ENCODE measurements at places on chromosomes 7 and 10. TPM values are rescaled to one million over a fixed set of nuclear protein-coding genes. Genes with fewer than 3 reads are reported as not detected.
A peak's percentile ranks its signal among the peaks of the same experiment; 100 is the strongest.

GRCh38 chr7:8601121-8601520 is 167.7 kb downstream of the NXPH1 start:
- H3K27me3 ChIP-seq: no peaks in the 10 kb centered on the region
- DNase-seq: no peak
- H3K4me1 ChIP-seq: no peaks in the 10 kb centered on the region

DNA sequence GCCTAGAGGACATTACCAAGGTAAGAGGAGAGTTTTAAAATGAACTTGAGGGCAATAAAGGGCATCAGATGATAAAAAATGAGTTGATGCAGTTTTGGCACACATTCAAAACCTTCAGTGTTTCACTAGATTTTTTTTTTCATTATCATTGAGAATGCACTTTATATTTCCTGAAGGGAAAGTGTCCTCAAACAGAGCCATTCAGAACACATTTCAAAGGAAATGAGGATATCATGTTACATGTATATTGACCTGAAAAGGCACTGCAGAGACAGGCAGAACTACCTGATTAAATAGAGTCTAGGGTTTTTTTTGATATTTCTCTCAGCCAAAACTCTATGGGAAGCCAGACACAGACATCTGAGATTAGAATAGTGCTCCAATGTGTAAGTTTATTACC is 454.0 kb downstream of the NEBL start:
- DNase-seq: no peak
- H3K4me1 ChIP-seq: peaks cover 7% of the 10 kb centered on the region
- H3K36me3 ChIP-seq: no peaks in the 10 kb centered on the region
- no peak overlapping the region for H3K27ac ChIP-seq
- H3K27me3 ChIP-seq: no peaks in the 10 kb centered on the region
- H3K4me3 ChIP-seq: no peak overlapping the region

- peaks cover 22% of the 10 kb centered on the region for H3K4me1 ChIP-seq
- H3K27me3 ChIP-seq: no peaks in the 10 kb centered on the region
- no peak overlapping the region for H3K4me3 ChIP-seq
- DNase-seq: peak; percentile 17
- H3K36me3 ChIP-seq: no peaks in the 10 kb centered on the region
- peak overlapping the region; percentile 45 for H3K27ac ChIP-seq
These were observed 4.2 kb upstream of the TCF7L2 start for GRCh38 chr10:112945811-112946210.

DNA sequence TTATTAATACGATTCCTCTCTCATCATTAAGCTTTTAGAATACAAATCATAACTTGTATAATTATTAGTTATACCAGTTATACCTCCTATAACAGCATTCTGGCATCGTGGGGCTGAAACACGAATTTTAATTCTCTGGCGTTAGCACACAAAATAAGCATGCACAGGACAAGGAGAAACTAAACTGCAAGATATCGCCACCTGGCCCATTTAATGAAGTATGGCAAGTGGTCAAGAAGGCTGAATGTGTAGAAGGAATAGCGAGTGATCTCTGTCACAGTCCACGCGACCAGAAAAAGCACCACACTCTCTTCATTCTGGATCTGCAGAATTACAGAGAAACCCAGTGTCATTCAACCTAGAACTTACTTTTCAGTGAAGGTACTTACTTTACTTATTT is 18.1 kb downstream of the HACD1 start:
- no peak overlapping the region for H3K4me3 ChIP-seq
- H3K4me1 ChIP-seq: no peaks in the 10 kb centered on the region
- H3K27ac ChIP-seq: no peak overlapping the region
- peak; percentile 18 for DNase-seq
- peaks cover 22% of the 10 kb centered on the region for H3K36me3 ChIP-seq

GRCh38 chr10:131947631-131948347 is 33.9 kb downstream of the BNIP3 start:
- H3K4me3 ChIP-seq: no peak overlapping the region
- no peak for DNase-seq
- peaks cover 44% of the 10 kb centered on the region for H3K36me3 ChIP-seq
- H3K4me1 ChIP-seq: no peaks in the 10 kb centered on the region

DNA sequence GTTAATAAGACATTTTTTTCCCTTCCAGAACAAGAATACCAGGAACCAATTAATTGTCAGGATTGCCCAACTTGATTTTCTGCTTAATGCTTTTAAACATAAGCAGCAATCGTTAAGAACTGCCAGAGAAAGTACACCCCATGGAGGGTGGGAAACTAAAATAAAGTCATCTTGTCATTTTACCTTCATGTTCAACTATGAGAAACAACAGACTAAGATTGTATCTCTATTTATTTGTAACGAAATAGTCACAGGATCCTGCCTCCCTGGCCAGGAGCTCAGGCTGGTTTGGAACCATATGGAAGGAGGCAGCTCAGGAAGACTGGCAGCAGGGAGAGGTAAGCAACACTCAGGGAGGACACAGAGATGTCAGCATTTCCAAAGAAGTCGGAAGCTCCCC is 129.6 kb downstream of the TNS3 start:
- H3K27me3 ChIP-seq: no peaks in the 10 kb centered on the region
- no peak for DNase-seq
- no peak overlapping the region for H3K4me3 ChIP-seq
- H3K27ac ChIP-seq: no peak overlapping the region

DNA sequence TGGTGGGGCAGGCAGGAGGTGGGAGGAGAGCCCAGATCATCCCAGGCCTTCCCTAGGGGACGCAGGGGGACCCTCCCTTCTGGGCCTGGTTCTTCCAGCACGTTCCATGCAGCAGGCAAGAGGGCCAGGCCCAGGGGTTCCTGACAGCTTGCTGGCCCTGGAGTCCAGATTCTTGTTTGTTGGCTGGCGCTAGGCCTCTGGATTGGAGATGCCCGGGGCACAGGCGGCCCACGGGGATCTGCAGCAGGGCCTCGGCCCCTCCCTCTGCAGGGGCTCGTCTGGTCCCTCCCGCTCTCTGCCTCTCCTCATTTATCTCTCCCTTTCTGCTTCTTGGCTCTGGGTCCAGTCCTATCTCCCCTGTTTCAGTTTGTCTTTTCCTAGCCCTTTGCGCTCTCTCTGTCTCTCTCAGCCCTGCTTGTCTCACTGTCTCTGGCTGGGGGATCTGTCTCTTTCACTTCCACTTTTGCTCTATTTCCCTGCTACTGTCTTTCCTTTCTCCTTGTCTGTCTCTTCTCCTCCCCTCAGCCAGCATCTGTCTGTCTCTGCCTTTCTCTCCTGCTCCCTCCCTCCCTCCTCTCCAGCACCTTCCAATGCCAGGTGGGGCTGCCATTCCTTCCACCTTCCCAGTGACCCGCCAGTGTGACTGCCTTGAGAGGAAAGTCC is 1.1 kb upstream of the AQP1 start:
- H3K27me3 ChIP-seq: no peaks in the 10 kb centered on the region
- no peaks in the 10 kb centered on the region for H3K36me3 ChIP-seq
- peaks cover 47% of the 10 kb centered on the region for H3K4me1 ChIP-seq
- no peak overlapping the region for H3K4me3 ChIP-seq

DNA sequence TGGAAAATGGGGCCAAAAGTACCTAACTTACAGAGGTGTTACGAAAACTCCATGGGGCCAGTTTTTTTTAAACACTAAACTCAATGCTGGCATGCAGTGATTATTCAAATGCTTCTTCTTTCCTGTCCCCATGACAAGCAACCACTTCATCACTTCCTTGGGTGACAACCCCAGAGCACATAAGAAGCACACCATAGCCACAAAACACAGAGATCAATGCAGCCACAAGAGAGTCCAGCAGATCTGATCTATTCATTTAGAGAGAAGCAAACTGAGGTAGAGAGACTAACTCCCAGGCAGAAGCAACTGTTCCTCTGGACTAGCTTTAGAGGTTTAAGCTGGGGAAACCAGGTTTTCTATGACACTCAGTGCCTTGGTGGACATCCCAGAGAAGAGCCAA is 180.0 kb downstream of the GRID1 start:
- H3K36me3 ChIP-seq: no peaks in the 10 kb centered on the region
- no peaks in the 10 kb centered on the region for H3K27me3 ChIP-seq
- no peak for DNase-seq
- no peak overlapping the region for H3K4me3 ChIP-seq
- no peaks in the 10 kb centered on the region for H3K4me1 ChIP-seq

Gene CLEC2L
- 0.18 TPM for total RNA-seq

Gene TRUB1
- 16.8 TPM for total RNA-seq

Gene GJD4
- total RNA-seq: 0.24 TPM
